ENCODE measurements at places on chromosomes 5 and 9.

DNA sequence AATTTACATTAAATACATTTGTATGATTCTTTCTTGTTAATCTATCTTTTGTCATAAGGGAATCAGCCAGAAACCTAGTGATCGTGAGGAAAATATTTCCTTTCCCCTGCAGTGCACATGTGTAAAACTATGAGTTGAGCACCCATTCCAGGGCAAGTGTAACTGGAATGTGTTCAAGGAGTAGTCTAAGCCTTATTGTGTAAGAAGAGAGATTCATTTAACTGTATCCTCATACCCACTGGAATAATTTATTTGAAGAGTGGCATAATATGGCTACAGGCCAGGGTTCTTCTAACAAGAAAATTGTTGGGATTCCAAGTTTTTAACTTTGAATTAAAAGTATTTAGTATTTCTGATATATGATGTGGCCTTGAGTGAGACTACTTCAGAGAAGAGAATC, 1692.7 kb downstream of the EFNA5 start:
- DNase-seq, result no peak

DNA sequence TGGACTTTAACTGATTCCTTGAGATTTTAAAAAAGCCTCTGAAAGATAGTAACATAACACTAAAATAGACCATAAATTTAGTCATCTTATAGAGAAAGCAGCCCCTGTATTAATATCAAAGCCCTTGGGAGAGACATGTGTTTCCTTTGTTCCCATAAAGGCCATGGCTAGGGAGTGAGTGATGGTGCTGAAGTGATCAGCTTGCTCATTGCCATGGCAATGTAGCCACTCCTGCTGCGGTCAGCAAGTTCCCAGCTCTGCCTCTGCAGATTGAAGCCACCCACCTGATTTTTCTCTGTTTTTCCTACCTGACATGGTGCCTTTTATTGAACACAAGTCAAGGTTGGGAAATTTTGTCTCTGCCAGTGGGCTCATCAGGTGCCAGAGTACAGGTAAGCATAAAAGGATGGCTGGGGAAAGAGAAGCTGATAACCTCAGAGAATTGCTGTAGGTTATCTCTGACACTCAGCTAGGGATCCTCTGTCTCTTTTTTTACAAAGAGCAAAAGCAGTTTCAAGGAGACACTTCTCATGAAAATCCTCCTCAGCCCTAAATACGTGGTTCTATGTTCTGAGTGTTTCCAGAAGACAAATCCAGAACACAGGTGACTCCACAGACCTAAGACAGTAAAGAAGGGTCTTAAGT, 296.3 kb upstream of the NMUR2 start:
- DNase-seq, result no peak

- no peak for DNase-seq
These were observed 31.6 kb downstream of the ELOVL7 start for GRCh38 chr5:60812426-60812825.

DNA sequence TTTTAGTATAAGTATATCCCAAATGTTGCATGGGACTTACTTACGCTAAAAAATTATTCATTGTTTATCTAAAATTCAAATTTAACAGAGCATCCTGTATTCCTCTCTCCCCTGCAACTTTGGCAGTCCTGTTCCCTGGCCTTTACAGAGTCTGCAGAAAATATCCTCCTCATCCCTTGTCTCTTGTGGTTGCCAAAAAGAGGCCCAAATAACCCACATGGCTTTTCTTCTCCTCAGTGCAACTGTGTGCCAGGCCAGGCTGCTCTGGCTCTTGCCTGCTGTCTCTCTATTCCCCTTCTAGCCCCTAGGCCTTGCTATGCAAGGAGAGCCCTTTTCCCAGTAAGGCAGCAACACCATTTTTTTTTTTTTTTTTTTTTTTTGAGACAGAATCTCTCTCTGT, 23.0 kb downstream of the ARHGEF37 start:
- DNase-seq, result no peak

GRCh38 chr9:108087781-108088180, 598.2 kb upstream of the KLF4 start:
- no peak for DNase-seq

Data from DMS79 treated with DMSO at 0.1 percent for 48 hours (cell line).